T follicular helper cell (primary cell): ENCODE measurements at places on chromosomes 7 and 10.

DNA sequence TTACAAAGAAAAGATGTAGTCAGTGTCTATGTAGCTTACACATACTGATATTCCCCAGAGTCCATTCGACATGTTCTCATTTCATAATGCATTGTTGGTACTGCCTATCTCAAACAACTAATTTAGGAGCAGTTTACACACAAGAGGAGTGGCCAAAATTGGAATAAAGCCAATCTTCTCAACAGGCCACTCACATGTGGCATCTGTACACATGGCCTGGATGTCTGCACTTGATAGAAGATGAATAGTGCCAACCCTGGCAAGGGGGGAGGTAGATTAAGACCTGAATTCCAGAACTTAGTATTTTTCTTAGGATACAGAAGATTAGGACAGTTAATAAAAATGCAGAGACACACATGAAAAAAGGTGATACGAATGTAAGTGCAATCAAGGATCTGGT lies 125.3 kb upstream of the STARD3NL start:
- no peak for DNase-seq

- no peak for DNase-seq
Measured at GRCh38 chr10:8908013-8908412, 853.5 kb downstream of the GATA3 start.

GRCh38 chr10:69838853-69839252 lies 37.1 kb downstream of the COL13A1 start:
- DNase-seq: no peak

- DNase-seq: no peak
Measured at GRCh38 chr7:16063716-16064675, 357.3 kb downstream of the CRPPA start.

DNA sequence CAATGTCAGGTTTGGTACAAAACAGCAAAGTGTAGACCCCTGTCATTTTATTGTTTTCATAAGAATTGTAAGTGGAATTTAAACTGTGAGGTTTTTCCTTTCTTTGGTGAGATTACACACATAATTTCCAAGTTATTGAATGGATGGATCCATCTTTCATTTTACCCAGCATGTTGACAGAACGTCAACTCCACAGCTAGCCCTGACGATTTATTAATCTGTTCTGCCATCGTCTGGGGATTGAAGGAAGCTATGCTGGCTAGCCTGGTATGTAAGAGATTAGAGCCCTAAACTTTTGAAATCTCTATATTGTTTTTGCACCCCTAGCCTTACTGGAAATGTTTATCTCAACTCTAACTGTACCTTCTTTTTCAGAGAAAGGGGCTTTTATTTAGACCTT lies 8.6 kb downstream of the WNT16 start:
- no peak for DNase-seq

DNA sequence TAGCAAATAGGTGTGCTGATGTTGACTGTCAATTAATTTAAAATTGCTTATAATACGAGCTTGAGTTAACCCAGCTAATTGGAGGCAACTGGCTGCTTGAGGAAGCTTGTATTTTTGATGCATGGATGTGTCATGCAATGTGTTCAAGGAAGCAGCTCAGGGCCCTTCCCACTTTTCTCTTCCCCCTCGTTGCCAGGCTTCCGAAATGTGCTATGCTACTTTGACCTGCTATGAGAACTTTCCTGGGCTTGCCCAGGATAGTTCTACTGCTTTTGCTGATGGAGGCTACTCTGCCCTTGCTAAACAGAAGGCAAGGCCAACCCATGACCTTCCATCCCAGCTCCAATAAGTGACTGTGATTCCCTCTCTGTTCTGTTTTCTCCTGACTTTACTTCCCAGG lies 24.4 kb downstream of the PLCE1 start:
- DNase-seq: no peak

DNA sequence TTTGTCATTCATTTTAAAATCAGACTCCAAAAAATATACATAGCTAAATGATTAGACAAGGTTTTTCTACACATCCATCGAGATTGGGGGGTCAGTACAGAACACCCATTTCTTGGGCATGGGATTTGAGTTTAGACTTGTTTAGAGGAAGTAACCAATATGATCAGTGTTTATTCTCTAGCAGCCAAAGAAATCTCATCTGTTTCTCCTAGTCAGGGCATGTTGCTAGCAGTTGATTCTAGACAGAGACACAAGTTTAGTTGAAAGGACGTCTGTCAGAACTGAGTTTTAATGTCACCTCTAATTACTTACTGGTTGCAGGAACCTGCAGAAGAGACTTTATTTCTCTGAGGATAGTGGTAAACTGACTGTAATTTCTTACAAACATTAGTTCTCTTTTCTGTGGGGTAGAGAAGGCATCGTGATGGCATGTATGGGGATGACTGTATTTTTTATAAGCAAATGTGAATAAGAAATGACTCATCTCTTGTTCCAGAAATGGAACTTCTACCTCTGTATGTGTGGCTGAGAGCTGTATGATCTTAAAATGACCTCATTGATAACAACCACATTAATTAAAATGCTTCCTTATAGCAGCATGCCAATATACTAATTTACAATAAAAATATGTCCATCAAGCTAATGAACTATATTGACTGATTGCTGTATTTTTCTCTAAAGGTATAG lies 30.6 kb upstream of the RHOBTB1 start:
- DNase-seq: no peak

DNA sequence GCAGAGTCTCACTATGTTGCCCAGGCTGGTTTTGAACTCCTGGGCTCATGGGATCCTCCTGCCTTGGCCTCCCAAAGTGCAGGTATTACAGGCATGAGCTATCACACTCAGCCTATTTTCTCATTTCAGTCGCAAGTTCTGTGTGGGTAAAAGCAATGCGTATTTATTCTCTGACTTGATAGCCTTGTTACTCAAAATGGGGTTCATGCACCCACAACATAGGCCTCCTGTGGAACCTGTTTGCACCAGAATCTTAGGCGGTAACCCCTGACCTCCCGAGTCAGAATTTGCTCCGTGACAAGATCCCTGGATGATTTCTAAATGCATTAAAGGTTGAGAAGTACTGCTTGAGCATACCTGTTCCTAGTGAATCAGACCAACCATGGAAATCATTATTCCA lies 7.3 kb downstream of the IL2RA start:
- DNase-seq: no peak

- no peak for DNase-seq
Measured at GRCh38 chr10:102065561-102066398, 631 bp downstream of the HPS6 start.

- DNase-seq: no peak
Measured at GRCh38 chr10:74118804-74119203, 31.8 kb downstream of the AP3M1 start.

DNA sequence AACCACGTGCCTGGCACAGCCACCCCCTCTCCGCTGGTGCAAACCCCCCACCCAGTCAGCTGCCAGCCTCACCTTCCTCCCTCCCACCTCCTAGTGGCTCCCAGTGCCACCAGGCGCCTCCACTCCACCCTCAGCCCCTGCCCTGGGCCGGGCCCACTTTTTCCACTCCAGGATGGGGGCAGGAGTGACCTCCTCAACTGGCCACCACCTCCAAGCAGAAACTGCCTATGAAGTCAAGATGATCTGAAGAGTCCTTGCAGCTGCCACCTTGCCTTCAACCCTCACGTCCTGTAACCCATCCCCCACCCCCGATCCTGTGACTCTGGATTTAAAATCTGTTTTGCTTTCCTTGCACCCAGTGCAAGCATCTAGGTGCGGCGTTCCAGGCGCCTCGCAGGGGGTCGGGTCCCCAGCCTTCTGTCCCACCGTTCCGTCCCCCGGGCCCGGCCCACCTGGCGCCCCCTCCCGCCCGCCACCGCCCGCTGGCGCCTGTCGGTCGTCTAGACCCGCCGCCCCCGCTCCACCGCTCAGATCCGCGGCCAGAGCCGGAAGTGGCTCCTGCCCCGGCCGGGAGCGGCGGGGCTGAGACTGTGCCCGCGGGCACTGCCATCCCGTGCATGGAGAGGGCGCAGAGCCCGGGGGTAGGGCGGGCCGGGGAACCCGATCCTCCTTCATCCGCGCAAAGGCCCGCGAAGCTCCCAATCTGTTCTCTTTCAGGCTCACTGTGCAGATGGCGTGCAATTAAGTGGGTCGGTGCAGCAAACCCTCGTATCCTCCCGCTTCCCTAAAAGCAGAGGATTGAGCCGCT lies 51.2 kb upstream of the GTF2I start:
- peak; percentile 3 for DNase-seq

DNA sequence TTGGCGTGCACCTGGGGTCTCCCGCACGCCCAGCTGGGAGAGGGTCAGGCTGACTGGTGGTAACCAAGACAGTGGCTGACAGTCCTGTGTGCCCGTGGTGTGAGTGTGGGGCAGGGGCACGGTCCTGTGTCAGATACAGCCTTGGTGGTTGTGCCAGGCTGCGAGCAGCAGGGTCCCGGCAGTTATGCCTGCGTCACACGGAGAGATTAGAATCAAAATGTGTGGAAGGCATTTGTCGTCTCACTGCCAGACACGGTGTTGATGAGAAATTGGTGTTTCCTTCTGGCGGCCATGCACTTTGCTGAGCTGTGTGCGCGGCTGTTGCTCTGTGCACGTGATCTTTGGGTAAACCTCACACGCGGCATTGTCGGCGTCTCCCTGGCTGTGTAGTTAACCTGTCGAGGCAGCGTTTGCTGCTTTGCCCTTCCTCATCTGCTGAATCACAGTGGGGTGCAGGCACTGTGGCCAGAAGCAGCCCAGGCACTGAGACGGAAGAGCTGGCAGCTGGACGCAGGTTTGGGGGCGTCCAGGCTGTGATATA lies 87.7 kb downstream of the NKX6-2 start:
- no peak for DNase-seq

DNA sequence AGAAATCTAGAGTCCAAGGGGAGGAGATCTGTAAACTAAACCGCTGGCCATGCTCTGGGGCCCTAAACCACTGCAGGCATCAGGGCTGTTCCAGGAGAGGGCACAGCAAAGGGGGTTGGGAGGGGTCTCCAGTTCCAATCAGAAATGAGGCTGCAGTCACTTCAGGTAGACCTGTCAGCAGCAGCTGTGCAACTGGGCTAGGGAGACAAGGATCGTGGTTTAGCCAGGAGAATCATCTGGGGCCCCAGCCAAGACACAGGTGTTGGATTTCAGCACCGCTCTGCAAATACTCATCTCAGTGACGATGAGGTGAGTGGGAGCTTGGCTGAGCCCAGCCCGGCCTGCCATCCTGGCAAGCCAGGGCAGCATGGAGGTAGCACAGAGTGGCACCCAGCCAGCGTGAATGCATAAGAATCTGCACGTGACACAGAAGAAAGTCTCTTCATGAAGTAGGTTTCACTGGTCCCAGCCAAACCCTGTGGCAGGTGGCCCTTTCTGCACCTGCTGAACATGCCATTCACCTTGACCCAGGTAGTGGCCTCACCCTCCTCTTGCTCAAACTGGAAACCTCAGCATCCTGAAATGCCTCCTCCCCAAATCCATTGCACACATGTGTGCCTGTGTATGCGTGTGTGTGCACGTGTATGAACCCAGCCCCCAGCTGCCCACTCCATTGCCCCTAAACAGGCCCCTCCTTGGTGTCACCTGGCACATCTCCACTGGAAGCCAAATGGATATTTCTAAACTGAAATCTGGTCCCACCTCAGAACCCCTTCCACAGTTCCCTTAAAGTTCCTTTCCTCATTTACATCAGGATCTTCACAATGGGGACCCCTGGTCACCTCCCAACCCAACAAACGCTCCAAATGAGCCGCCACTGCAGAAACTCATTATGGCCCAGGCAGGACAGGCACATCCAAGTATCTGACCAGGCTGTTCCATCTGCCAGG lies 9.6 kb downstream of the GPRIN2 start:
- DNase-seq: no peak

DNA sequence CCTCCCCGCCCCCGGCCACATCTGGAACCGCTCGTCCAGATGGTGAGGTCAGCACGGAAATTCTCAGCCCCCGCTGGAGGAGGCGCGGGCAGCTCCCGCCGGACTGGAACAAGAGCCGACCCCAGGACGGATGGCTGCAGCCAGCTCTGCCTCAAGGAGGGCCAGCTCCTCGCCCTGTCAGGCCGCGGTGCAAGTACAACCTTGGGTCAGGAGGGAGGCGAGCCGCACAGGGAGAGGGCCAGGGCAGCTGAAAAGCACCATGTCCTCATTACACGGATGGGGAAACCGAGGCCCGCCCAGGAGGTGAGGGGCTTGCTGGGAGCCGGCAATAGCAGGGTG lies 3.8 kb upstream of the GRIFIN start:
- no peak for DNase-seq

GRCh38 chr7:139683137-139683921 lies 94.5 kb downstream of the HIPK2 start:
- no peak for DNase-seq

DNA sequence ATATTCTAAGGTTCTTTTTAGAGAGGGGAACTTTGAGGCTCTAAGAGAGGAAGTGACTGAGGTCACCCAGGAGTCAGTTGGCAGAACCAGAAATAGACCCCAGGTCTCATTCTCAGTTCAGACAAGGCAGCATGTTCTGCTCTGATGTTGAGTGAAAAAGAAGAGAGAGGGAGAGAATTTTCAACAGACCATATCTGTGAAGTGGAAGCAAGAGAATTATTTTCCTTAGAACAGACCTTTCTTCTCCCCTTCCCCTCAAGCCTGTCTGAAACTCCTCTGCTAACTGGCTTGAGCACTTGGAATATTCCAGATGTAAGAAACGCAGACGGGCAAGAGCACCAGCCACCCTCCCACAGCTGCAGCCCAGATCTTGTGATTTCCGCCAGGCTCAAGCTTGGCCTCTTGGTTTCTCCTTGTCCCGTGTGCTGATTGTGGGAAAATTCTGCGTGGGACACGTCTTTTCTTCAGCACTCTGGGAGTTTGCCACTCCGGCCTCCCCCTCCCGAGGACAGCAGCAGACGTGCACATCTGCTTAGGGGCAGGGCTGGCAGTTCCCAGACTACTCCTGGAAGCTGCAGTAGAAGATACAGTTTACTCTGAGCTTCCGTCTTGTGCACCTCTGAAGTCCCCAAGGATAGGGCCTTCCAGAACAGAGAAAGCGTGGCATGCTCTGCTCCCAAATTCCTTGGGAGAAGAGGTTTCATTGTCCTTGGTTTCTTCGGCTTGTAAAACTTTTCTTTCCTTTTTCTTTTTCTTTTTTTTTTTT lies 22.7 kb upstream of the IKZF1 start:
- no peak for DNase-seq

DNA sequence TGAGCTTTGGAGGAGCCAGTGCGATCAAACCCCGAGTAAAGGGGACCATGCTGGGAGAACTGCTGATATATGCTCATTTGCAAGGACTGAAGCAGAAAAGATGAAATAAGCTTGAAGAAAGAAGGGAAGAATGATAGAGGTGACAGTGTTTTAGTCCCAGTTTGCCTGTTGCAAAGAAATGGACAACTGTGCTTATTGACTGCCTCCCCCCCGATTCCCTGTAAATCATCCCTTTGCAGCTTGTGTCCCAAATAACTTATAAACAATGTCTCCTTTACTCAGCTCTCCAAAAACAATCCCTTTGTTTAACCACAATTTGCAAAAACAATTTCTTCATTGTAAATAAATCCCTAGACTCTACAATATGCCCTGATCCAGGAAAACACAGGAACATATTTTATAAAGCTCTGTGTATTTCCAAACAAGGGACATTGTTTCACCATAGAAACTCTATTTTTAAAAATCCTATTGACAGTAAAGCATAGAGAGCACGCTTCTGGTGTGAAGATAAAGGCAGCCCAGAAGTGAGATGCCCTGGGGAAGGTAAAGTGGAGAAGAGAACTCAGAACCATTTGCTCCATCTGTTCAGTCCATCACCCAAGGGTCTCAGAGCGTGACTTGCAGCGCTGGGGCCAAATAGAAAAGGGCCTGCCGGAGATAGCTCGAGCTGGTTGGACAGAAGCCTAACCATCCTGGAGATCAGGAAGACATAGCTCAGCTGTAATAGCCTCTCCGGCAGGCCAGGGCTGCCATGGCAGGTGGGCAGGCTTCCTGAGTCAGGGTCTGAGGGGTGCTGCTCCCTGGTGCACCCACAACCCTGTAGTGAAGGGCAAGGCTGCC lies 280.5 kb downstream of the WDR11 start:
- DNase-seq: no peak
